Left lobe of liver (tissue), 2 donors: ENCODE measurements at places on chromosomes 4 and X. TPM values are rescaled to one million over a fixed set of nuclear protein-coding genes. Genes with fewer than 3 reads are reported as not detected.

DNA sequence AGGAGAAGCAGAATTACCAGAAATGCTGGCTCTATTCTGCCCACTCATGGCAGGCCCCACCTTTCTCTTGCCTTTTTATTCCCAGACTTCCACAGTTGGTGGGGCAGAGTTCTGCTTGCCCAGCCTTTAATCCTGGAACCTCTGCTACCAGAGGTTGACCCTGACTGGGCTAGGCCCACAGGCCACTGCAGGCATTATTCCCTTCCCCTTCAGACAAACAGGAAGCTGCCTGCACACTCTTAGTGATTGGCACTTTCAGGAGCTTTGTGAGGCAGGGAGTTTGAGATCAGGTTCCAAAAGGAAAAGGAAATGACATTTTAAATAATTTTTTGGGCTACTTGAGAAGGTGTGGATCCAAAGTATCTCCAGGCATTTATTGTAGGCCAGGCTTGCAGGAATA is 18.8 kb downstream of the MSN start:
- DNase-seq = no peak

DNA sequence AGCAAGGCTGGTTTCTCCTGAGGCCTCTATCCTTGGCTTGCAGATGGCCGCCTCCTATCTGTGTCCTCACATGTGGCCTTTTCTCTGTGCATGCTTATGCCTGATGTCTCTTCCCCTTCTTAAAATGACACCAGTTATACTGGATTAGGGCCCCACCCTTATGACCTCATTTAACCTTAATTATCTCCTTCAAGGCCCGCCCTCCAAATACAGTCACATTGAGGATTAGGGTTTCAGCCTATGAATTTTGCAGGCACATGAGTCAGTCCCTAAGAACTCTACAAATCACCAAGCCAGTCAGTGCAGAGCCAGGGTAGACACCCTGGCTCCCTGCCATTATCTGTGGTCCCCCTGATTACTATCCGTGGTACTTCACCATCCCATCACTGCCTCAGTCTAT is 51.6 kb downstream of the MAML3 start:
- no peak for DNase-seq

The SSX4 gene
- not detected for total RNA-seq

- DNase-seq = peak; percentile 48
These were observed 55.0 kb upstream of the BMP2K start for GRCh38 chr4:78720994-78721677.

The SMIM43 gene
- not detected for total RNA-seq

DNA sequence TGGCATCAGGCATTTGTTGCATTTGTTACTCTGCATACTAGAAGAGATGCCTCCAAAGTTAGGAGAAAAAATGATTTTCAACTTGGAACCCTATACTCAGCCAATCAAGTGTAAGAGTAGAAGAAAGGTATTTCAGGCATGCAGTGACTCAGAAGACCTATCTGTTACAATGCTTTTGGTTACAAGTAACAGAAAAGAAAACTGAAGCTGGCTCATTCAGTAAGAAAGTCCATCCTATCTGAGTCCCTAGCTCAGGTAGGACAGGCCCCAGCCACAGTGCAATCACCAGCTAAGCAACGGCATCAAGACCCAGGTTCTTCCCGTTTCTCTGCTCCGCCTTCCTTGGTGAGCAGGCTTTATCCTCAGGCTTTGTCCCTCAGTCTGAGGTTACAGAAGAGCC is 23.3 kb downstream of the MECP2 start:
- no peak for DNase-seq

DNA sequence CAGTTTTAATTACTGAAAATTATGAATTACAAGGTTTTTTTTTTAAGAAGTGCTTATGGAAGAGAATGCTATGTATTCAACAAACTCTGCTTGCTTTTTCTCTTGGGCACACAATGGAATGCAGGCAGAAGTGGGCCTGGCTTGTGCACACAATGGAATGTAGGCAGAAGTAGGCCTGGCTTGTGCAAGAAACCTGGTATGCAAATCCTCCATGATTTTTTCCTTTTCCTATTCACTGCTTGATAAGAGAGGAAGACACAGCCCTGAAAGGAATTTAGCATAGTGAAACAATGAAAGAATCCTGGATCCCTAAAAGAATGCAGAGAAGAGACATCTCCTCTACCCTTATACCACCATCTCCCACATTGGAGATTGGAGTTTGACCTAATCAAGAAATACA is 138.4 kb downstream of the COL25A1 start:
- DNase-seq = no peak

DNA sequence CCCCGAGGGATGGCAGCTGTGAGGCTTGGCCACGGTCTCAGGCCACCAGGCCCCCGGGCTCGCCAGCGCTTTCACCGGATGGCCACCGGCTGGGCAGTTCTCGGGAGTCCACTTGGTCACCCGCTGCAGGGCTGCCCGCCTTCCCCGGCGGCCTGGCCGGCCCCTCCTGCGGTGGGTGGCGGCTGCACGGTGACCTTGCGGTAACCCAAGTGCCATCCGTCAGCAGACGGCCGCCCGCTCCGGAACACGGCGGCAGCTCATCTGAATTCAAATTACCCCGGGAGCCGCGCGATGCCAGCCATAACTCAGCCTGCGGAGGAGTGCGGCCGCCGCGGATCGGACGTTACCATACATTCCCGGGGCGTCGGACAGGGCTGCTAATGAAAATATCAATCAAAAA is 60.7 kb downstream of the FAM53A start:
- DNase-seq = no peak

The SULT1B1 gene
- 31.0 TPM for total RNA-seq

GRCh38 chr4:110605077-110605476 is 17.8 kb downstream of the PITX2 start:
- DNase-seq = no peak

GRCh38 chrX:103565197-103565596 is 20.1 kb upstream of the TCEAL4 start:
- DNase-seq = no peak

- DNase-seq = no peak
These were observed 354.4 kb upstream of the CLNK start for GRCh38 chr4:11038926-11039325.

GRCh38 chr4:81471588-81472280 is at the start of gene RASGEF1B:
Gene RASGEF1B, minus strand, starts transcription at chr4:81471907. Its CDS starts 12,399 bp downstream, at chr4:81459508.
- peak; percentile 96 for DNase-seq

GRCh38 chrX:51456814-51457213 is 39.6 kb downstream of the NUDT11 start:
- DNase-seq = no peak

- DNase-seq = no peak
These were observed 79.1 kb upstream of the TFDP3 start for GRCh38 chrX:133297284-133297683.

The PF4V1 gene
- total RNA-seq = not detected

GRCh38 chrX:129493643-129494042 is 29.6 kb downstream of the SMARCA1 start:
- DNase-seq = no peak

DNA sequence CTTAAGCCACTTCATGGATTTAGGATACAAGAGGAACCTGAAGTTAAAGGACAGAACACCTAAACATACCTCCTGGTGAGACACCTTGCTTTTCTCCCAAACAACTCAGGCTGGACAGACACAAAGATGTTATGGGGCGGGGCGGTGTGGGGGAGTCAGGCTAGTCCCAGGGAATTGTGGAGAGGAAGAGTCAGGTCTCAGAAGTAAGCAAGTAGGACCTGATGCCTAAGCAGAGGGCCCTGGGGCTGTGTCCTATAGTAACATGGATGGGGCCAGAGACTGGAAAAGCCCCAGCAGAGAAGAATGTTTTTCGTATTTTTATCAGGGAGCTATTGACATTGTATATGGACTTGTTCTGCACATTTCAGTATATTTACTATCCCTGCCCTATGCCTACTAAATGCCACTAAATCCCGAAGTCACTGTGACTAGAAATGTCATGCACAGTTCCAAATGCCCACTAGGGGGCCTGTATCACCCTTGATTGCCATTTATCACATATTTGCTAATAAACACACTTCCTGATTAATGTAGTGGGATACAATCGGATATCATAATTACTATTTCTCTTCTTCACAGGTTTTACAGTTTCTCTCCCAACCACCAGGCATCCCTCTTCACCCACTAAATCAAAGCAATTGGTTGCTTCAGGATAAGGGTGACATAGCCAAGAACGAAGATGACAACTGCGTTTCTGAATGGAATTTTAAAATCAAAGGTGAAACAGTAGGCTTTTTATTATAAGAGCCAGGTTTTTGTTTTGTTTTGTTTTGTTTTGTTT is 23.8 kb upstream of the ARHGAP10 start:
- peak; percentile 52 for DNase-seq

DNA sequence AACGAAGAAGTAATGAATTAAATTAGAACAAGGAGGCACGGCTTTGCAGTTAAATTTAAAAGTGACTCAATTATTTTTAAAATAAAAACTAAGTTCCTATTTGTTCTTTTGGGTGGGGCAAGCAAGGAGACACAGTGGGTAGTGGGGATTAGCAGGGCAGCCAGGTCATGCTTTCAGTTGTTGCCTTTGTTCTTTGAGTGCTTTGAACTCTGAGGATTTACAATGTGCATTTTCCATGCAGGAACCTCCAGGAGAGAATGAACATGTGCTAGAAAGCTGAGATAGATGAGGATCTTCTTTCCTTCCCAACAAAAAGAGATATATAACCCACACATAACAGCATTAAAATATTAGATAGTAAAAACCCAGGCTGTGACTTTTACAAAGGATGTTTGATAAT is 420.4 kb upstream of the CTSO start:
- no peak for DNase-seq

The EPHA5 gene
- not detected for total RNA-seq

- DNase-seq = no peak
These were observed 26.5 kb downstream of the GALNT7 start for GRCh38 chr4:173195109-173195508.

GRCh38 chr4:149203256-149204001 is 612.2 kb downstream of the IQCM start:
- DNase-seq = peak; percentile 58

The FOXR2 gene
- total RNA-seq = not detected

The DCHS2 gene
- total RNA-seq = 0.08 TPM

- DNase-seq = no peak
These were observed 134.6 kb downstream of the HMX1 start for GRCh38 chr4:8737075-8737474.

- no peak for DNase-seq
These were observed 482.0 kb upstream of the TENM3 start for GRCh38 chr4:181761156-181761555.

- no peak for DNase-seq
These were observed 60.8 kb upstream of the TMEM33 start for GRCh38 chr4:41874398-41874797.

DNA sequence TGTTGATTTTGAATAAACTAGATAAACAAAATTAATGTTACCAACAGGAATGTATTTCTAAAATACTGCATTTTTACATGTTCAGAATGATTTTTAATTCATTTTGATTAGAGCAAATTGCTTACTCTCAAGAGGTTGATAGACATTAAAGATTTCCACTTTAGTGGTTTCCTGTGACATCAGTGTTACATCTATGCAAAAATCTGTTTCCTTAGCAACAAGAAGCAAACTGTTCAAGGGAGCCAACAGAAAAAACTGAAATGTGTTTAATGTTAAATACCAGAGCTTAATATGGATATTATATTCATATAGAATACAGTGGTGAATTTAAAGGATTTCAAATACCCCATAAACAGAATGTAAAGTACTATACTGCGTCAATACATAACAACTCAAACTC is 277.8 kb downstream of the GABRG1 start:
- DNase-seq = no peak

DNA sequence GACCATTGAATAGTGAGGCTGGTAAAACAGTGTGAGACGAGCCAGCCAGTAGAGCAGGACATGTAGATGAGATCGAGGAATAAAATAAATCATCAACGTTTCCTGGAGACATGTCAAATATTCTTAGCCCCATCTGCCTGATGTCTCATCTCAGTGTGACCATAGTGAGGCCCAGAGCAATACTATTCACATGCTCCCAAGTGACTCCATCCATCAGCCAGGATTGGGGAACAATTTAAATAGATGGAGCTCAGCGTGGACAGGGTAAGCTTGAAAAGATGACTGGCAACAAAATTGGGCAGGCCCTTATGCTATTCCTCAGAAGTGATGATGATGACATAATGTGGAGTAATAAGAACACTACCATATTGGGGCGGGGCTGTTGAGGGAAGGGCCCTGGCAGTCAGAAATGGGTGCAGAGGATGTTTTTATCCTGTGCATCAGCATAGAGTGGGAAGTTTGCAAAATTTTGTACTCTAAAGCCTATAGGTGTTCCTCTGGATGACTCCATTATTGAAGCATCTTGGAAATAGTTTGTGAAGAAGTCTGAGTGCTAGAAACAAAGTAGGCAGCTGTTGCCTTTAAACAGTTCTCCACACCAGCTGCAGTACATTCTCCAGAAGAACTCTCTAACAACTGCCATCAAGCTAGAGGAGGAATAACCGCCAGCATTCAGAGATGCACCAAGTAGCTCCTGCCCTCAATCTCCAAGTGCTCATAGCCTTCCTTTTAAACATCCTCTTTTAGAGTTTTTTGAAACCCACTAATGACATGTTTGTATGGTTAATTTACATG is 333.0 kb downstream of the DCHS2 start:
- DNase-seq = no peak

The PJA1 gene
- total RNA-seq = 4.9 TPM

- no peak for DNase-seq
These were observed 336.4 kb upstream of the AGA start for GRCh38 chr4:177778623-177779022.

The GAGE12F gene
- 0.63 TPM for total RNA-seq

The CT55 gene
- total RNA-seq = not detected

GRCh38 chr4:67451464-67451863 is 93.8 kb downstream of the CENPC start:
- DNase-seq = no peak

GRCh38 chr4:119774840-119775239 is 146.2 kb upstream of the PDE5A start:
- no peak for DNase-seq

DNA sequence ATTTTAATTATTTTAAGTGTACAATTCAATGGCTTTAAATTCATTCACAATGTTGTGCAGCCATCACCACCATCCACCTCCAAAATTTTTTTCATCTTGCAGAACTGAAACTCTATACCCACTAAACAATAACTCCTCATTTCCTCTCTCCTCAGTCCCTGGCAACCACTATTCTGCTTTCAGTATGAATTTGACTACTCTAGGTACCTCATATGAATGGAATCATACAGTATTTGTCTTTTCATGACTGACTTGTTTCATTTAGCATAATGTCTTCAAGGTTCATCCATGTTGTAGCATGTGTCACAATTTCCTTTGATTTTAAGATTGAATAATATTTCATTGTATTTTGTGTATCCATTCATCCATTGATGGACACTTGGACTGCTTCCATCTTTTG is 46.9 kb downstream of the KIF4A start:
- DNase-seq = no peak

The SSX1 gene
- 0.13 TPM for total RNA-seq

- DNase-seq = no peak
These were observed 8.0 kb downstream of the GPM6B start for GRCh38 chrX:13808865-13809264.

The ADH7 gene
- total RNA-seq = not detected

GRCh38 chr4:112225157-112225556 is 6.4 kb upstream of the AP1AR start:
- DNase-seq = no peak

The ATP1B4 gene
- total RNA-seq = not detected
